Activated naive CD4-positive, alpha-beta T cell treated with anti-CD3 and anti-CD28 coated beads, Interleukin-2, amount 50 U/mL, for 72 hours (primary cell): ENCODE measurements at places on chromosomes 6 and 20. TPM values are rescaled to one million over a fixed set of nuclear protein-coding genes. Genes with fewer than 3 reads are reported as not detected.
A peak's percentile ranks its signal among the peaks of the same experiment; 100 is the strongest.

SNAP25 gene
- 0.61 TPM for total RNA-seq

CEP250 gene
- 62.5 TPM for total RNA-seq

NFS1 gene
- total RNA-seq = 48.5 TPM

HCRTR2 gene
- not detected for total RNA-seq

GMEB2 gene
- 11.3 TPM for total RNA-seq

EPHA7 gene
- total RNA-seq = not detected

DNA sequence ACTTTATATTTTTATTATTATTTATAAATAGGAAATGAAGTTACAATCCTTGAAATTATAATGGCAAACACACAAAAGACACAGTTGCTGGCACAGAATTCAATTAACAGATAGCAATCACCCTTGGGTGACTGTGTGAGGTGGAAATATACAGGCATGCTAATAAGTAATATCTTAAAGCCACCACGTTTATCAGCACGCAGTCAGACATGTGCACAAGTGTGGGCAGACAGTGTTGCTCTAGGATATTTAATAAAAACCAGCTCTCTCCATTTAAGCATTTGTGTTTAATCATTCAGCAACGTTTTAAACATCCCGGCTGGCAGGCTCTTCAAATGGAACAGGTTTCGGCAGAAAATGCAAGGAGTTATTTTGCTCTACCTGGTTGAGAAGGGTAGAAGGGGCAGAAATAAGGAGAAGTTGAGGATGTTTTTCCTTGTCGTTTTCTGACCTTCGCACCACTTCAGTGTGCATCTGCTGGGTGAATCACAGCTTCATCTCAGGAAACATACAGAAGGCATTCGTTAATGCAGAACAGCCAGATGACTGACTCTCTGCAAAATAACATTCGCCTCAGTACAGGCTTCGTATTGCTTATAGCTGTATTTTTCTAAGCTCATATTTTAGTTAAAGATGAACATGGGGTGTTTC is 585.1 kb downstream of the QKI start:
- no peak for DNase-seq

- DNase-seq = no peak
Measured at GRCh38 chr6:165845493-165845892, 182.5 kb upstream of the PDE10A start.

DNA sequence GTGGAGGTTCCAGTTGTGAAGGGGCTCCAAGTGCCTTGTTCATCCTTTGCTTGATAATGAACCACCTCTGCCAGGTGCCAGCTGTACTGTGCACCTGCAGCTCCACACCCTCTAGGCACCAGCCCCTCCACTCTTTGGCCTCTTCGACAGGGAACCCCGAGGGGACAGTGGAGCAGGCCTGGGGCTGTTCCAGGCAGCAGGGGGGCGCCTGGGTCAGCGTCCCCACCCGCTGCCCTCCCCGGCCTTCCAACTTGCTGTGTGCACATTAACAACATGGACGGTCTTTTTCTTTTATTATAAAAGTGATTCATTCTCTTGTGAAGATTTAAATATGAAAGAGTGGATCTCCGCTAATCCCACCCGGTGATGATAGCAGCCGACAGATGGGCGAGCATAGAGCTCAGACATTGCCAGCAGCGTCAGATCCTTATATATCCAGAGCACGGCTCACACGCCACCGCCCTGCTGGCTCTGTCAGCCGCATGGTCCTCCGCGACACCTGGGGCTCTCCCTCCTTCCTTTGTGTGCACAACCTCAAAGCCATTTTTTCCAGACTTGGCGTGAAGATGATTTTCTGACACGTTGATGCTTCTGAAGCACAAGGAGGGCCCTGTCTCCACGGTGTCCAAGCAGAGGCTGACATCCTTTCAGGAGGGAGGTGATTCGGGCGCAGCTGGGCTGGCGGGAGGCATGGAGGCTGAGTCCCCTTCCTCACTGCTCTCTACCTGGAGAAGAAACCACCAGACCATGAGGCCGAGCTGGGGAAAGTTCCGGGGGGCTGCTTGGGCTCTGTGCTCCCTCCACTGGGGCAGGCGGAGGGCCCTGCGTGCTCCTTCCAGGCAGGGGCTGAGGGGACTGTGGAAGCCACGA is 22.2 kb upstream of the MRGBP start:
- DNase-seq = no peak

DNA sequence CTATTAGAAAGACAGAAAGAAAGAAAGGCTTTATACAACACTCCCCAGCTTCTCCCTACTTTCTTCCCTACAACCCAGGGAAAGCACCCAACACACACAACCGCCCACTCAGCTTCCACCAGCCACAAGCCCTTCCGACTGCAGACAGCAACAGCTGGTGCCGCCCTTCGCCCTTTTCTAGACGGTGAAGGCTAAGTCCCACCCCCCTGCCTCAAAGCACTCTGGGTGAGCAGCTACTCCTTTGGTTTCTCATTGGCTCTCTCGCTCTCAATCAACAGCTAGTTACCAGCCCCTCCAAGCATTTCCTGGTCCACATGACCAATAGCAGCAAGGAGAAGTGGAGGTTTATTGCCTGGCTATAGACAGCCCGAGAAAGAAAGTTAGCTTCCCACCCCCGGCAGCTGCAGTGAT is 230.1 kb upstream of the MOCS1 start:
- no peak for DNase-seq

DNA sequence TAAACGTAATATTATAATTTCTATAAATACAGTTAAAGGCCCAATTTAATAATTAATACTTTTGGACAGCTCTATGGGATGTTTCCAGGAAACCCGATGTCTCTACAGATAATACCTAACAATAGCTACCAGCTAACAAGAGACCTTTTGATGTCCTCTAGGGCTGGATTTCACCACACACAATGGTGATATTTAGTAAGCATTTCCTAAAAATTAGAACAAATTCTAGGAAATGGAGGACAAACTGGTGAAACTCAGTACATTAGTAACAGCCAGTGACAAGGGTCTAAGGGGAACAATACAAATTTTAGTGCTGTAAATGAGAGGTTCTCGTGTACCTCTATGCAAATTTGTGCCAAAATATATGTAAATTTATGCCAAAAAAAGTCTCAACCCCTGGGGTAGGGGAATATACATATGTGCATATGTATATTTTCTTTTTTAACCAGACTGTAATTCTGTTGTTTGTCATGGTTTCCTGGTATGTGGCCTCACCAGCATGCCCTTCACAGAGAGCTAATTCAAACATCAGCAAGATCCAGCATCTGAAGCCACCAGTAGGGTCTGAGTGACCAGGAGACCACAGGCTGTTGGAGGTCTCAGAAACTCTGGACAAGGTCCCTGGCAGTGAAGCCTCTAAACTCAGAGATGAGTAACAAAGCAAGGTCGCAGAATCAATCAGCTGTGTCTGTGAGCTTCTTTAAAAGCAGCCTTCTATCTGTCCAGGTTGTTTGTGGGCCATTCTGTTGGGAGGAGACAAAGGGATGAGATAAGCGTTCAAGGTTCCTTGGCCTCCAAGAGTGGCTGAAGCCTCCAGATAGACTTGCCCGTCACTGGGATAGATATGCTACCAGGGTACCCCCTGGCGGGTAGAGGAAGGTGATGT is 235.1 kb upstream of the RREB1 start:
- no peak for DNase-seq

DNA sequence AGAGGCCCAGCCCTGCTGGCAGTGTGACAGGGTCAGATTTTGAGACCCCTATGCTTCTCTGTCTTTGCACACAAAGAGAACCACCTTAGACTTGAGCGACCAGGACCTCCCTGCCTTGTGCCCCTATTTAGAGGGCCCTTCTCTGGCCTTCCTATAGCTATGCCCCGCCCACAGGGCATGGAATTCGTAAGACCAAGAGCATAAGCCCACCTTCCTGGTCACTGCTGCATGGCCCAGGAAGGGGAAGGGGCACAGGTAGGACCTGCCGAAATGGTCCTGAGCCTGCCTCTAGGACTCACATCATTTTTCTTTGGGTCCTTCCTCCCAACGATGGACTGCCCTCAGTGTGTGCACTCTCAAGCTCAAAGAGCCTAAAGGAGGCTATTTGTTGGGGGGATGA is 65.1 kb upstream of the SRSF6 start:
- no peak for DNase-seq

DNA sequence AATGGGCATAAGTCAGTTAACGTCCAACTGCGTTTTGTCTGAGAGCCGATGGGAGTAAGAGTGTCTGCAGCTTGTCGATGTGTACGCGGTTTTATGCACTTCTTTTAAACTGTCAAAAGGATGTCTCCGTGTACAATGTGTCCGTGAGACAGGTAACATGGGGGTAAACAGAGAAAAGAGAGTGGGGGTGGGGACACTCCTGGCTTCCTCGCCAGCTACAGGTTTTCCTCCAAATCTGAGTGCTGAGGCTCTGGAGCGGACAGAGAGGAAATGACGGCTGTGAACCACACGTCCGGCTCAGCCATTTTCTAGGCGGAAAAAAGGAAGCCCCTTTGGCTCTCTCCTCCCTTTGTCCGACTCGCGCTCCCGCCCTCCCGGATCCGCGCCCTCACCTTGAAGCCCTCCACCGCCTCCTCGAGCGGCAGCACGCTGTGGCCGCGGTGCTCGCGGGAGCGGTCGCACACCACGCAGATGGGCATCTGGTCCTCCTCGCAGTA is 916 bp downstream of the TRIM27 start:
- peak; percentile 61 for DNase-seq

GRCh38 chr6:37850260-37850659 is 30.7 kb downstream of the ZFAND3 start:
- DNase-seq = no peak

DNA sequence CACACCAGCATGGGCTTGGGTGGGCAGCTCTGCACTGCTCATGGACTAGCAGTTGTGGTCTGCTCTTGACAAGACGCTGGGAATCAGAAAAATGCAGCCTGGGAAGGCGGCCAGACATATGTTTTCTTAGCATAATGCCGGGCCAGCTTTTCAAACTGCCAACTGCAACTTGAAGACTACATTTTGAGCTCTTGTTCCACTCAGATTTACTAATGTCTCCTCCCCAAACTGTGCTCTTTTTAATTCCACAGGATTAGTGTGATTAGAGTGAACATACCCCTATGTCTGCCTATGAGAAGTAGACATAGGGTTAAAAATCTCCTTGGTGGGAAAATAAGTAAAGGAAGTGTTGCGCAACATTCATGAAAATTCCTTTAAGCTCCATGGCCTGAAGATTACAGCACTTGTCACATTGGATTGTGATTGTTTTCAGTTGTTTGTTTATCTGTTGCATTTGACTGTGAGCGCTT is 5.3 kb upstream of the FNDC1 start:
- no peak for DNase-seq

GRCh38 chr20:39853636-39854035 is 835.4 kb downstream of the MAFB start:
- no peak for DNase-seq

DNA sequence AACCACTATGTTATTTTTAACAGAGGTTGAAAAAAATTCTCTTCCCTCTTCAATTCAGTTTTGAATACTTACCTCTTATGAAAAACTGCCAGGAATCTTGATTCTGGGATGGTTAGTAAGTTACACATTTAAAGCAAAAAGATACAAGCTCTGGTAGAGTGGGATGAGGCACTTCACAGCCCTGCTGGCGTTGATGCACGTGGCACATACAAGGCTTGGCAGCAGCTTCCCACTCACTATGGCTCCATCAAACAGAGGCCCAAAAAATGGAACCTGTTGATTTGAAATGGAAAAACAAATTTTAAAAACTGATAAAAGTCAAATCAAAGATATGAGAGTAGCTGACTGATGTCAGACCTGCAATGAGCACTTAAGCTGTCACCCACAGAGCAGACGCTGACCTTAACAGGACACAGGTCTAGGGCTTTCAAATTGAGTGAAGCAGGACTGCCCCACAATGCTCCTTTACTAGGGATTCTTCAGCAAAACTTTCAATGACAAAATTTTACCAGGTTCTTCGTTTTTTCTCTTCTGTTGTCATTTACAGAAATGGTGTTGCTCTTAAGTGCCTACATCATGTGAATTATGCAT is 104.9 kb downstream of the INSM1 start:
- no peak for DNase-seq

DNA sequence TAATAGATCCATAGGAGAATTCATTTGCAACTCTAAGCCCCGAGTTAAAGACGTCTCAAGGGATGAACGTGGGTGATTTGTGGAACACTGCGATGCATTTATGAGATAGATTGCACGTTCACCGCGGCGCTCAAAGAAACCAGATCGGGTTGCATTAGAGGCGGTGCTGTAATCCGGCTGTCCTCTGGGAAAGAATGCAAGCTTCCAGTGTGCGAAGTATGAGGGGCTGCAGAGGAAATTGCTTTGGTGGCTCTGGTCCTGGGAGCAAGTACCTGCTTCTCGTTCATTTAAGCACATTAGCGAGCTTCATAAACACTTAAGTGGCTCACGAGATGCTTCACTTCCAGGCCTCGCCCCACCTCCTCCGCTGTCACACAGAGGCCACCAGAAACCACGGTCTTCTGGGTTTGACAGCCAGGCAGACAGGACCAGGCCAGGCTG is 182.3 kb downstream of the CDH4 start:
- no peak for DNase-seq

DNA sequence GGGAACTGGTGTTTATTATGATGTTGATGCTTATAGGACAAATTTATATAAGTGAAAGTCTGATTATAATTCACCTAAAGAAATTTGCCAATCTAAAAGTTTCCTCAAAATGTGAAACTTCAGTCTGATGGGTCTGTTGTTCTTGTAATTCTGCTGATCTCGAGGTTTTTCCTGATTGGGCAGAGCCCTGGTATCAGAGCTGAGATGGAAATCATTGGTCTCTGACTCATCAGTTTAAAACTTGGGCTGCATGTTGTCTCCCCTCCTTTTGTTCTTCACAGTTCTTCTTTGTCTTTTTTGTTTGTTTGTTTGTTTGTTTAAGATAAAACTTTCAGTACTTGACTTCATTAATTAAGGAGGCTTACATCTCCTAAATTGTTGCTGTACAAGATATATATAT is 5.9 kb downstream of the SMAP1 start:
- no peak for DNase-seq

DNA sequence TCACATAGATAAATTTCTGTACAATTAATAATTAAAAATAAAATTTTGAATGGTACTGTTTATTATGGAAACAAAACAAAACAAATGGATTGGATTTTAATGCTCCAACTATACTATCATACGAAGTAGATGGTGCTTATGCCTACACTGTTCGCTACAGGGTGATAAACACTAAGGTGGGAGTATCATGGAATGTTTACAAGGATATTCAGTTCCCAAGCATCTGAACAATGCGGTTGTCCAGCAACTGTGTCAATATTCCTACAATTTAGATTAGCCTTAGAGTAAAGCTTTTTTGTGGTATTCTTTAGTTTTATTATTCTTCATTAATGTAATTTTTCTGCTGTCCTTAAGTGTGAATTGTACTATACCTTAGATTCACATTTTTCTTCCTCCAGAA is 105.1 kb downstream of the MMS22L start:
- no peak for DNase-seq
